Upper lobe of right lung (tissue), 1 donor: ENCODE measurements at places on chromosomes 5 and 9.

GRCh38 chr9:76352026-76352620 lies 42.1 kb downstream of the RFK start:
- DNase-seq = no peak

DNA sequence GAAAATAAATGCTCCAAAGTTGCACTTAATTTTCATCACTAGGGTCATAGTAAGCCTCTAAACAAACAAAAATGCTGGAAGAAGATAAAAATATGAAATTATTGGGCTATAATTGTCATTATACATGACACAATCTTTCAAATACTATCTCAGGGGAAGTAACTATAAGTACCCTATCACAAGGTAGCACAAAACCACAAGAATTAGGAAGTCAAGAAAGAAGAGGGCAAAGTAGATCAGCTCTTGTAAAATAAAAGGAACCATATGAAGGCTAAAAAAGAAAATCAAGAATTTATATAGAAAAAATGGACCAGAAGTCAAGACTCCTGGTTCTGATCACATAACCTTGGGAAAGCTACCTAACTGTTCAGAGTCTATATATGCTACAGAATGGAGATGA lies 48.1 kb downstream of the DIAPH1 start:
- no peak for DNase-seq

DNA sequence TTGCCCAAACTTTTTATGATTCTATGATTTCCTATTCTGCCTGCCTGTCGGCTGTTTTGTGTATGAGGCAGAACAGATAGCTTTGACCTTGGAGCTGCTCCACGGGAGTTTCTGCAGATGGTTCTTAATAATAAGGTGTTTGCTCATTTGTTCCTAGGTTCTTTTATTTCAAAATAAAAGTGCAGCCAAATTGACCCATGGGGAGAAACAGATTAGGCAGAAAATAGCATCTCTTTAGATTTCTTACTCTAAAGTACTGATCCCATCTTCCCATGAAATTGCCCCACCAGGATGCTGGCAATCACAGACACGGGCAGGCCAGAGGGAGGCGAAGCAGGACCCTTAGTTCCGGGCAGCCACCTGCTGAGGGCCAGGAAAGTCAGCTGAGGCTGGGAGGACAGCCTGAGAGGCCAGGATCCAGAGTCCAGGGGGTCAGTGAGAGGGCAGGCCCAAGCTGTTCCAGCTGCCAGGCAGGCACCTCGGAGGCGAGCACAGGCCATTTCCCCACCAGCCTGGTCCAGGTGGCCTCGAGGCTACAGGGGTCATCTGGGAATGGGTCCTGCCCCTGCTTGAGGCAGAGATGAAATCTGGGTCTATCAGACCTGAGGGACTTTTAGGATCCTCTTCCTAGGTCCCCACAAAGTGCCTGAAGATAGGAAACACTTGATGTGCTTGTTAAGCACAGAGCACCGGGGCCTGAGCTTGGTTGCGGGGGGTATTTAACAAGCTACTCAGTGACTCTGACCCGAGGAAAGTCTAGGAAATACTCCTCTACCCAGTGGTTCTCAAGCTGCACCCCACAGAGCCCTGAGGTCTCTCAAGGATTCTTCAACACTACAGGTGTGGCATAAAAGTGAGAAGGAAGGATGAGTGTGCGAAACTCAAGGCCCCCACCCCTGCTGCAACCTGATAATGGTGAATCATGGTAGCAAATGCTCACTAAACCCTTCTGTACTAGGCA lies 145.4 kb downstream of the CMYA5 start:
- no peak for DNase-seq

DNA sequence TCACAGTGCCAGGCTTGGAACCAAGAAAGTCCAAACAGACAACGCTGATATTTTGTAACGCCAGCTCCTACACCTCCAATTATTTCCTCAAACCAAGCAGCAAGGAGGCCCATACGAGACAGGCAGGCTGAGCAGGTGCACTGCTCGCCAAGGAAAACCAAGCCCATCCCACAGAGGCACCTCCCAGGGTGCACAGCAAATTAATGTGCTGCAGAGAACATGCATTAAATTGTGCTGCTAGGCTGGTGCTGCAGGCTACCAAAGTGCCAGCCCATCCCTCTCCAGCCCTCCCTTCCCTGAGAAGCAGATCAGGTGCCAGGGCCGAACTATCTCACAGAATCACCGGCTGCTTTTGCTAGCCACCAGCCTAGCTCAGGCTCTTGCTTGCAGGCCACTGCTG lies 137.8 kb downstream of the PAX5 start:
- no peak for DNase-seq

DNA sequence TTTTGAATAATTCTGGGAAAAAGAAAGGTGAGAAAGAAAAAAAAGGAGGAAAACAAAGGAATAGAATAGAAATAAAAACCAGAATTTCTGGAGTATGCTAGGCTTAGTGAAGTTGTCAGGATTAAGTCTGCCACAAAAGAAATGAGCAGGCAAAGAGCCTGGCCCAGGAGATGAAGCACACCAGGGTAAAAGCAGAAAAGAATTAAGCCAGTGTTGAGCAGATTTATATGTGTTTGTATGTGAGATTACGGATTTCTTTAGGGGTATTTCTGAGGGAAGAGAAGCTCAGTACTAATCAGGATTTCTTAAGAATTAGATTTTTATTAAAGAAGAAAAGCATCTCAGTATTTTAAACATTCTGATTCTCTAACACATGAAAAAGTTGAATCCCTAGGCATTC lies 74.5 kb downstream of the MRPS27 start:
- no peak for DNase-seq

GRCh38 chr5:96302174-96302738 lies 130.8 kb downstream of the PCSK1 start:
- no peak for DNase-seq

DNA sequence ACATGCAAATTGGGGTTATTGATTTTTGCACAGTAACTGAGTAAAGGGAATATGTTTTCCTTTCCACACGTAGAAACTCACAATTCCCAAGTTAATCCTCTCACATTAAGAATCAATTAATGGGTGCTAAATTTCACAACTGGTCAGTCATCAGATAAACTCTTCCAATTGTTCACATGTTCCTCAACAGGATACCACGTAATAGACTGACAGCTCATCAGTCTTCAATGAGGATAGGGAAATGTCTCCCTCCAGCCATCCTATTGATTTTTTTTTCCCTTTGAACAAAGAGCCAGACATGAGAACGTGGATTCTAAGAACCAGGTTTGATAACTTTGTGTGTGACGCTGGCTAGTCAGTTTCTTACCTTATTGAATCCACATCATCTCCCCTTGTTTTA lies 768 bp upstream of the CER1 start:
- DNase-seq = no peak

DNA sequence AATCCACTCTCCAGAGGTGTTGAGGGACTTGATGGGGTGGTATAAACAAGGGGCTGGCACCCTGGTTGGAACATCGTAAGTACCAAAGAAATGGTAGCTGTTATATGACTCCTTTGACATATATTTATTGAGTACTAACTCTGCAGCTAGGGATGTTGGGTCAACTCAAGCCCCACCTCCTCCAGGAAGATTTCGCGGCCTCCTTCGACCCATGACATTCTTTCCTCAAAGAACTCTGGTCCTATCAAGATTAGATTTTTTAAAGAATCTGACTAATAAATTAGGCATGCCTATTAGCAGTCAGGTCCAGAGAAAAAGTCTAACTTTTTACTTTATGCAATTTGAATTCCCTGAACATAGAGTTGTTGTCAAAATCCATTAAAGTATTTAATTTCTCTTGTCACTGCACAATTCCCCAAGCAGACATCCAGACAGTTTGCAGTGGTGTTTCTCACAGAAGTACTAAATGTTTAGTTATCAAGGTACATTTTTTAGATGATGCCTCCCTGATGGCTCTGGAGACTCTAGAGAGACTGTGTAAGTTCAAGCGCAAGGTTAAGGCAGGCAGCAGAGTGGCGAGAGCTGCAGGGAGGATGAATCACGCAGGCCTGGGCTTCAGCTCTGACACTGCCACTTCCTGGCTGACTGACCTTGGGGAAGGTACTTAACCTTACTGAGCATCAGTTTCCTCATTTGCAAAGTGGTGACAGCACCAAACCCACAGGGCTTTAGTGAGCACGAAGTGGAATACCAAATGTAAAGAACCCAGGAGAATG lies 209.6 kb downstream of the TTLL11 start:
- no peak for DNase-seq
